ENCODE measurements at places on chromosomes 1 and 21. TPM values are rescaled to one million over a fixed set of nuclear protein-coding genes. Genes with fewer than 3 reads are reported as not detected.

GRCh38 chr1:16924919-16925477 lies 3.3 kb downstream of the CROCC start:
- DNase-seq = no peak

DNA sequence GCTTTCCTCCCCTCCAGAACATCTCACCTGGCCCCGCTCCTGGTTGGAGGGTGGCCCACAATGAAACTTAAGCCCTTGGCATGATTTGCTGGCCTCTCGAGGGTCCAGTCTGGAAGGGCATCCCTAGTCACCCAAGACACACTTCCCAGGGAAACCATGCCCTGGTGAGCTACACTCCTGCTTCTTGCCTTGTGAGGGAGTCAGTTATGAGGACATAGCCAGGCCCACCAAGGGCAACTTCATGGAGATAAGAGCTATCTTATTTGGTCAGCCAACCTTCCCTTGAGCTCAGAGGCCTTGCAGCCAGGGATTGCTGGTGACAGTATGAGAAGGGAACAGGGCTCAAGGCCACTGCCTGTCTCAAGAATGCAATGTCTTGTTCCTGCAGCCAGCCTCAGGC lies 9.7 kb downstream of the TNR start:
- DNase-seq = no peak

DNA sequence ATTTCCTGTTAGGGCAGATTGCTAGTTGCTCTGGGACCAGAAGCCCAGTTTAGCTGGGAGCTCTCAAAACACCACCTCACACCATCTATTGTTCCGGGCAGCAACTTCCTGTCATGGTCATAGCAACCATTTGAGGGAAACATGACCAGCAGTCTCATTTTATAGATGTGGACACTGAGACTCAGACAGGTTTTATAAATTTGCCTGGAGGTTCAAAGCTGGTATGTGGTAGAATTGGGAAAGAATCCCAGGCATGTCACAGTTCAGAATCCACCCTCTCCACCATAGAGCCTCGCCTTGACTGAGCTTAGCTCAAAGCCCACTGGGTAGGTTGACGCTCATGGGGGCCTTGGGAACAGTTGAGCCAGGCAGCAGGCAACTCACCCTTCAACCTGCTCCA lies 14.0 kb upstream of the TRIM67 start:
- no peak for DNase-seq

DNA sequence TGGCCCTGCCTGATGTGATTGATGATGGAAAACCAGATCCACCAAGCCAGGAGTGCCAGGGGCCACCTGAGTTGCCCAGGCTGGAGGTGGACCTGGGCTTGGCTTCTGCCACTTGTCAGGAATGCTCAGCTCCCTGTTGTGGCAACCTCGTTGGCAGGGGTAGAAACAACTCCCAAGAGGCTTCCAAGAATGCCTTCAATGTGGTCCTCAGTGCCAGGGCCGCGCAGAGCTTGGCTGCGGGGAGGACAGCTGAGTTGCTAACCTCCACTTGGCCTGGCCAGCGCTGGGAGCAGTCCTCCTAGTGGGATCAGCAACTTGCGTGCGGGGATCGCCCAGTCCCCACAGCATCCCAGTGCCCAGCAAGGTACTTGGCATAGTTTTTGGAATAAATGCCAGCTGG lies 9.0 kb downstream of the MYOM3 start:
- no peak for DNase-seq

GRCh38 chr1:46256523-46256922 lies 9.0 kb downstream of the RAD54L start:
- no peak for DNase-seq

DNA sequence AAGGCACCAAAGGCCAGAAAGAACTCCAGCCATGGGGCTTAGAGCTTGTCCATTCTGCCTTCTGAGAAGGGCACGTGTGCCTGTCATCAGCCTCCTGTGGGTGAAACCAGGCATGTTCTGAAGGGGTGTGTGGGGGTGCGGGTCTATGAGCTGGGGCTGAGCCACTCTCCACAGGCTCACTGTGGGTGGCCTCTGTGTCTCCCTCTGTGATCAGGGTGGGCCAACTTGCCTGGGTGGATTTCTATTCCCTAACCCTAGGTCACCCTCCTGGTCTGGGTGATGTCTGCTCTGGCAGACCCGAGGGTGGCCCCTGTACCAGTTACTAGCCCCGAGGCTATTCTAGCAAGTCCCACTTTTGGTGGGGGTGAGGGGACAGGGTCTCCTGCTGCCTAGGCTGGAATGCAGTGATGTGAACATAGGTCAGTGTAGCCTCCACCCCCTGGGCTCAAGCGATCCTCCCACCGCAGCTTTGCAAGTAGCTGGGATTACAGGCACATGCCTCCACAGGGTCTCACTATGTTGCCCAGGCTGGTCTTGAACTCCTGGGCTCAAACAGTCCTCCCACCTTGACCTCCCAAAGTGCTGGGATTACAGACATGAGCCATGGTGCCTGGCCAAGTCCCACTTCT lies 94.4 kb downstream of the TRIM11 start:
- no peak for DNase-seq

GRCh38 chr1:150875197-150876118 lies 941 bp downstream of the ARNT start:
- peak; percentile 19 for DNase-seq

- DNase-seq = no peak
Observed at GRCh38 chr1:219143735-219144134, 29.9 kb upstream of the LYPLAL1 start.

DNA sequence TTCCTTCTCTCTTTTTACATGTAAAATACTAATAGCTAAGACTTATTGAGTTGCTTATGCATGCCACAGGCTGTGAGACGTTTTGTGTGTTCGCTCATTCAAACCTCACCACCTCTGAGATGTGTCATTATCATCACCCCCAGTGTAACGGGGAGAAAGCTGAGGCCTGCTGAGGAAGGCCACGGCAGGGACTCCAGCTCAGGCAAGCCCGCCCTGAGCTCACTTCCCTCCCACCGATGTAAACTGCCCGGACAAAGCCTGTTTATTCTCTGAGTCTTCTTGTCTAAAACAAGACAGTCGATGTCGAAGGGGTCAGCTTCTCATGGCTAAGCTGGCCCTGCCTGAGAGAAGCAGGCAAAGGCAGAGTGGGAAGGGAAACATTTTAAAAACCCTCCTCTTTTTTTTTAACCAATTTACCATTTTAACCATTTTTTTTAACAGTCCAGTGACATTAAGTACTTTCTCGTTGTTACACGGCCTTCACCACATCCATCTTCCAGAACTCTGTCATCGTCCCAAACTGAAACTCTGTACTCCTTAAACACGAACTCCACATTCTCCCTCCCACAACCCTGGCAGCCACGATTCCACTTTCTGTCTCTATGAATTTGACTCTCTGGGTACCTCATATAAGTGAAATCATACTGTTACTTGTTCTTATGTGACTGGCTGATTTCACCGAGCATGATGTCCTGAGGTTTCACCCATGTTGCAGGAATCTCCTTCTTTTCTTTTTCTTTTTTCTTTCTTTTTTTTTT lies 204.8 kb upstream of the GALNT2 start:
- no peak for DNase-seq

- no peak for DNase-seq
Observed at GRCh38 chr1:162722036-162722435, 68.5 kb upstream of the HSD17B7 start.

DNA sequence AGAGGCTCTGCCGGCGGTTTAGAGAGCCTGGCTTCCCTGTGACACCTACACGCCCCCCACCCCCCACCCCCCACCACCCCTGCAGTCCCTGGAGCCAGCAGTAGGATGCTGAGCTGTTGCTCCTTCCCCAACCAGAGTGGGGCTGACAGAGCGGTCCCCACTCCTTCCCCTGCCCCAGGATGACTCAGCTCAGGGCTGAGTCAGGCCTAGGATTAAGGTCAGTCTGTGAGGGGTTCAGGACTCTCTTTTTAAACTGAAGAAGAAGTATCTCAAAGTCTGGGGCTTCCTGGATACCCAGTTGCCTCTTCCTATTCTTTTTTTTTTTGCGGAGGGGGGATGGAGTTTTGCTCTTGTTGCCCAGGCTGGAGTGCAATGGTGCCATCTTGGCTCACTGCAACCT lies 19.1 kb downstream of the DMBX1 start:
- DNase-seq = no peak

GRCh38 chr1:246271516-246271915 lies 235.6 kb downstream of the SMYD3 start:
- no peak for DNase-seq

DNA sequence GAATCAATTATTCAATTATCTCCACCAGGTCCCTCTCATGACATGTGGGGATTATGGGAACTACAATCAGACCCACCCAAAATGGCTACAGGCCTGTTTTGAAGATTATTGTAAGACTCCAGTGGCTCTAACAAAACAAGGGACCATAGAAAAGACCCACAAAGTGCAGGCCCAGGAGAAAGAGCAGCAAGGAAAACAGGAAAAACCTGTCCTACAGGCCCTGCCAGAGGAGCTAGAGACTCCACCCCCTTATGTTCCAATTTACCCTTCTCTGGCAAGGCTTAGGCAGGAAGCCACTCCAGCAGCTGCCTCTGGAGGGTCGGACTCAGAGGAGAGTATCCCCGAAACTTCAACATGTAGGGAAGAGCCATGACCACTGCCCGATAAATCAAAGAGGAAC lies 96.5 kb downstream of the LIPI start:
- no peak for DNase-seq

GRCh38 chr1:225762444-225762843 lies 15.2 kb upstream of the SRP9 start:
- DNase-seq = no peak

DNA sequence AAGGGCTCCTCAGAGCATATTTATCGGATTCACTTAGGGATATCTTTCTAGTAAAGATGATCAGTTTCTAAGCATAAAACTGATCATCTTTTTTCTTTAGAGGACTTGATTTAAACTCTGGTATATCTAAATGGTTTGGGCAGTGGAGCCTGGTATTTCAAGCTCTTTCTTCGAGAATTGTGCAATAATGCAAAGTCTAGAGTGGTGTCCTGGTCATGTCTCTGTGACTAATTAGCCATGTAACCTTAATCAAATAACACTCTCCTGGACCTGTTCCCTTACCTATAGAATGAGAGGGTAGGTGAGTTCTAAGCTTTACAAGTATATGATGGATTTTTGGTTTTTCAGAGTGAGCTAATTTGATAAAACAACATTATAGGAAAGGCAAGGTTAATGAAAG lies 225.2 kb downstream of the RPS6KC1 start:
- no peak for DNase-seq

DNA sequence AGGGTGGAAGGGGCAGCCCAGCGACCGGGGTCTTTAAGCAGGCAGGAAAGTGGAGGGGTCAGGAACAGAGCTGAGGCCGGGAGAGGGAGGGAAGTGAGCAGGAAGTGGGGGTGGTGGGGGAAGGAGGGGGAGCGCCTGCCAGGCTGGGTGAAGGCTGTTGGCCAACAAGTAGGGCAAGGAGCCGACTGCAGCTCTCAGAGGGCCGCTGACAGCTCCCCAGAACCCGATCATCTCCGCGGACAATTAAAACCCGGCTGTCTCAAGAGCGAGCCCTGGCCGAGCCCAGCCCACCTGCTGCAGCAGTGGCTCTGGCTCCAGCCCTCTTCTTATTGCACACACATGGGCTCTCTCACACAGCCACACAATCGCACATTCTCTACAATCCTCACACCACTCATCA lies 51.6 kb downstream of the GRIK3 start:
- no peak for DNase-seq

GRCh38 chr1:214518361-214518760 lies 33.0 kb downstream of the PTPN14 start:
- DNase-seq = no peak

DNA sequence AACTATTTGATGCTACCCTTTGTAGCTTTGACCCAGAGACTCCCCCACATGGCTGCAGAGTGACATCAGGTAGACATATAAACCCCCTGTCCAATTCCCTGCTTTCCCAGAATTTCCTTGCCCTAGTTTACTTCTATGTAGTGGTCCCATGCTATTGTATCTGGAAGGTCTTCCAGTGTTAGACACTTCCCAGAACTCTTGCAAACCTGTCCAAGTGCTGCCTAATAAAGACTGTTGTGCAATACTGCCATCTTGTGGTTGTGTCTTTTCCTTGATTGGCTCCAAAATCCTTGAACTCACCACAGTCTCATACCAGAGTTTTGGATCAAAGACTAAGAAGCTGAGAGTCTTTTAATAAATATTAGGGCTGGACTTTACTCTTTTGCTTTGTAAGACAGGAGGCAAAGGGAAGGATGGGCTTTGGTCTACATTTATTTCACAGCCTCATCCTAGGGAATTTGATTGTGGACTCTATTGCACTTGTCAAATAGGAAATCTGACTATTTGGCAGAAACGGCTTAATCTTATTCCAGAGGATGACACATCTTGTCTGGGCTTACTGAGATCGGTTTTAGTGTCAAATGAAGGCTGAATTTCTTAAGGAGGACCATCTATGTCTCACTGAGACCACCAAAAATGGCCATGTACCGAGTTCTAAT lies 169.9 kb downstream of the LRRC7 start:
- DNase-seq = peak; percentile 51

DNA sequence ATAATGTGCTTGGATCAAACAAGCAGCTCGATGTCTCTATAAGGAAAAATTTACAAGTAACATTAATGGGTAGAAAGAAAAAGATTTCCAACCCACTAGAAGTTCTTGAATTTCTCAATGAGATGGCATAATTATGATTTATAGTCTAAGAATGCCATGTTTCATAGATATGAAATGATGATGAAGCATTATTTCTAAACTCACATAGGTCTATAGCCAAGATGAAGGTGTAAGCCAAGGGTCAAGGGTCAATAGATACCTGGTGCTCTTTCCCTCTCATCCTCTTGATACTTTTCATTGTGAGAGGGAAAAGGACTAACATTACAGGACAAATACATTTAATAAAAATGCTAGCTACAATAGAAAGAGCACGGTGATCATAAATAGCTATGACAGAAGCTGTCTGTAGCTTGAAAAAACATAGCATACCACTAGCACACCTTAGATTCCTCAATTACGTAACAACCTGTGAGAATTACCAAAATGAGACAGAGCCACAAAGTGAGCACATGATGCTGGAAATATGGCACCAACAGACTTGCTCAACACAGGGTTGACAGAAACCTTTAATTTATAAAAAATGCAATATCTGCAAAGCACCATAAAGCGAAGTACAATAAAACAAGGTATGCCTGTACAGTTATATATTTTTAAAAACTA lies 26.3 kb upstream of the F13B start:
- DNase-seq = no peak

- DNase-seq = no peak
Observed at GRCh38 chr1:204713541-204713940, 28.0 kb upstream of the LRRN2 start.

- no peak for DNase-seq
Observed at GRCh38 chr1:55375617-55376258, 160.6 kb upstream of the USP24 start.

DNA sequence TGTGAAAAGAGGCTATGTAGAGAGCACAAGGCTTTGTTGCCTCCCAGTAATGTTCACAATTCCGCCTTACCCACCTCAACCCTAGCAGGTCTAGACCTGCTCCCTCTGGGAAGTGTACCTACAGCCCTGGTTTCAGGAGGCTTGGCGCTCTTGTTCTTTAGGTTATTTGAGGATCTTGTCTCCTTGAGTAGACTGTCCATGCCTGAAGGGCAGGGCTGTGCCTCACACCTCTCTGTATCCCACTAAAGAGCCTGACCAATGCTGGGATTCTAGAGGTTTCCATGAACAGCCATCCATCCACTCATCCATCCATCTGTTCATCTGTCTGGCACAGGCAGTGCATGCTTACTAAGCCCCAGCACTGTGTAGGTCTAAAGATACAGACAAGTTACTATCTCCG lies 1.0 kb downstream of the RAB7B start:
- DNase-seq = no peak

ADORA3 gene
- 1.2 TPM for polyA plus RNA-seq

PRDX1 gene
- 129 TPM for polyA plus RNA-seq

ADAMTS5 gene
- 14.9 TPM for polyA plus RNA-seq

SPATA45 gene
- polyA plus RNA-seq = 0.40 TPM

CELA2B gene
- 4.1 TPM for polyA plus RNA-seq

CRNN gene
- polyA plus RNA-seq = not detected

Data from hindlimb muscle (tissue), 1 donor.